ENCODE measurements at places on chromosomes 2 and 18. TPM values are rescaled to one million over a fixed set of nuclear protein-coding genes. Genes with fewer than 3 reads are reported as not detected.

The FEV gene
- not detected for total RNA-seq

The TMEM163 gene
- 5.0 TPM for total RNA-seq

The VIT gene
- total RNA-seq: 0.19 TPM

The ZNF892 gene
- 5.3 TPM for total RNA-seq

- H3K36me3 ChIP-seq: no peaks in the 10 kb centered on the region
- peaks cover 75% of the 10 kb centered on the region for H3K27me3 ChIP-seq
- H3K27ac ChIP-seq: no peak overlapping the region
- peaks cover 16% of the 10 kb centered on the region for H3K4me1 ChIP-seq
- no peak for DNase-seq
Measured at GRCh38 chr2:27716301-27717069, 52.8 kb downstream of the SLC4A1AP start.

DNA sequence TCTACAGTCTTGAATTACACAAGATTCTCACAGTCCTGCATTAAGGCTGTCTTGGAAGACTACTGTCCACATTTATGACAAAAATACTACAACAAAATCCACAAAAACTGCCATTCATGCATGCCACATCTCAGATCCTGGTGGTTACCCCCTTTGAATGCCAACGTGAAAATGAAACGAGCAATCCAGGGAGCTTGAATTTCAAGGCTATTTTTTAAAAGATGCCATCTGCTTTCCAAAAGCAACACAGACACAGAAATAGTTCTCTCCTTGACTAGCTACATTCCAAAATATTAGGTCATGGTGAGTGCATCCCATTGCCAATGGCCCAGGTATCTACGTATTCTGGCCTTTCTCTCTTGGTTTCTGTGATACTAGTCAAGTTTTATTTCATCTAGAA lies 36.3 kb downstream of the IRS1 start:
- H3K27ac ChIP-seq: no peak overlapping the region
- H3K27me3 ChIP-seq: no peaks in the 10 kb centered on the region
- DNase-seq: no peak
- H3K4me3 ChIP-seq: no peak overlapping the region

DNA sequence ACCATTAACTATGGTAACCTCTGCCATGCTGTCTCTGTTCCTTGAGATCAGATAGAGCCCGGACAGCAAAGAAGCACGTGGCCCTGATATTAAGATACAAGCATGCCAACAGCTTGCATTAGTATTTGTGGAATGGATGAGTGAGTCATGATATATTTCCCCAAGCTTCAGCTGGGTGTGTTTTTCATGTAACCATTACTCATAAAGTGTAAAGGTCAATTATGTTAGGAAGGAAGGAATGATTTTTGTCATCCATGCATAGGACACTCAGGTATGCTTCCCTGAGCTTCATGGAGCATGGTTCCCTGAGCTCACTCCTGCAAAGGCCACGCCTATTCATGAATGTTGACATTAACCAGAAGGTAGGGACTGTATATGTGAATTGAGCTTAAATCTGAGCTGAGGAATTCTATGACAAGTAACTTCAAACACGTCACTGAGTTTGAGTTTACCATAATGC lies 74.6 kb downstream of the ARL4C start:
- H3K4me1 ChIP-seq: peaks cover 54% of the 10 kb centered on the region
- H3K36me3 ChIP-seq: no peaks in the 10 kb centered on the region
- no peaks in the 10 kb centered on the region for H3K27me3 ChIP-seq
- DNase-seq: no peak
- no peak overlapping the region for H3K4me3 ChIP-seq
- peak overlapping the region; percentile 91 for H3K27ac ChIP-seq

DNA sequence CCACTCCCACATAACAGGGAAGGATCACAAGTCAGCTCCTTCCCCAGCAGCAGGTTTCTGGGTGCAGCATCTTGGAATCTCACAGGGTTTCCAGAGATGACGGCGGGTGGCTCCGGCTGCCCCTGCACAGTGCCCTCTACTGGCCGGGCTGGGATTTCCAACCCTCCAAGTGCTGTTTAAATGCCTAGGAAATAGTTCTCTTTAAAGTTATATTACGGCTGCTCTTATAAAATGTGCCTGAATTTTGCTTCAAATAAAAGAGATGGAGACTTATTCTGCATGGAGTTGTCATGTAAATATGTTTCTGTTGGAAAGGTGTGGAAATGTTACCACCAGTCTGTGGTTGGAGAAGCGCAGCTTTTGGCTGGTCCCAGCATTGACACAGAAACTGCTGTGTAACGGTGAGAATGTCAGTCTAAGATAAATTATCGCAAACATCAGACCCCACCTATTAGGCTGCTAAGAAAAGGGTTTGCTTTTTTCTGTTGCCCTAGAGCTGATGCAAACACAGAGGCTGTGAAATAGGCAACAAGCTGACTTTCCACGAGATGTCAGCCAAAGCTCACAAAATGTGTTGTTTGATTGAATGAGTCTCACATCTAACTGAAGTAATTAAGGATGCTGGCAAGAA lies 3.3 kb upstream of the HJURP start:
- peak; percentile 29 for DNase-seq
- peaks cover 9% of the 10 kb centered on the region for H3K4me1 ChIP-seq
- H3K27ac ChIP-seq: no peak overlapping the region

DNA sequence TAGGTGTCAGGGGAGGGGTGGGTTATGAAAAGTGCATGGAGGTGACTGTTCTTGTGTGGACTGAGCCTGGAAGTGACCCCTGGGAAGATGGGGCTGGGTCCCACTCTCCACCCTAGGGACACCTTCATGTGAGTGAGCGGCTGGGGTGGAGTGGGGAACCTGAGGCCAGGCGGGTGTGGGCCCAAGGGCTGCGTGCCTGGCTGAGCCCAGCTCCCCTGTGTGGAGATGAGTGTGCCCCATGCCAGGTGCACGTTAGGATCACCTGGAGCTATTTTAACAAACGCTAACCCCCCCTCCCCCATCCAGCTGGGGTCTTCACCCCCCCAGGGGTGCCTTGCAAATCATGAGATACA lies 26.5 kb downstream of the ZAP70 start:
- H3K27ac ChIP-seq: no peak overlapping the region
- H3K4me3 ChIP-seq: no peak overlapping the region
- H3K4me1 ChIP-seq: peaks cover 3% of the 10 kb centered on the region
- H3K27me3 ChIP-seq: no peaks in the 10 kb centered on the region
- no peak for DNase-seq

Data from thymus (tissue), 14 donors.